ENCODE measurements at places on chromosomes 6 and 20.

DNA sequence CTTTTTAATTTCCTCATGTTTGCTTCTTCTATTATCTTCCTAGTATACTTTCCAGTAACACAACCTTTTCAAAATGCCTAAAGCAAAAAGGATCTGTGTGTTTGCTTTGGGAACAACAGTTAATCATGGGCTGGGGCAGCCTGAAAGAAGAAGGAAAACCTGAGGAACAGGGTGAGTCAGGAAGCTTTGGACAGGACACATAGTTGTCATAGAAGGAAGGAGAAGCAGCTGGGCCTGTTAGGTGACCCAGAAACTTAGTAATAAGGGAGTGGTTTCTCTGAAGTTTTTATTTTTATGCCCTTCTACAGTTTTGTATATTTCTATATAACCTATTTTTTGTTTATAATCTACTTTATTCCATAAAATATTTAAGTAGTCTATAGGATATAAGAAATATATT lies 61.4 kb downstream of the CD24 start:
- DNase-seq: no peak

DNA sequence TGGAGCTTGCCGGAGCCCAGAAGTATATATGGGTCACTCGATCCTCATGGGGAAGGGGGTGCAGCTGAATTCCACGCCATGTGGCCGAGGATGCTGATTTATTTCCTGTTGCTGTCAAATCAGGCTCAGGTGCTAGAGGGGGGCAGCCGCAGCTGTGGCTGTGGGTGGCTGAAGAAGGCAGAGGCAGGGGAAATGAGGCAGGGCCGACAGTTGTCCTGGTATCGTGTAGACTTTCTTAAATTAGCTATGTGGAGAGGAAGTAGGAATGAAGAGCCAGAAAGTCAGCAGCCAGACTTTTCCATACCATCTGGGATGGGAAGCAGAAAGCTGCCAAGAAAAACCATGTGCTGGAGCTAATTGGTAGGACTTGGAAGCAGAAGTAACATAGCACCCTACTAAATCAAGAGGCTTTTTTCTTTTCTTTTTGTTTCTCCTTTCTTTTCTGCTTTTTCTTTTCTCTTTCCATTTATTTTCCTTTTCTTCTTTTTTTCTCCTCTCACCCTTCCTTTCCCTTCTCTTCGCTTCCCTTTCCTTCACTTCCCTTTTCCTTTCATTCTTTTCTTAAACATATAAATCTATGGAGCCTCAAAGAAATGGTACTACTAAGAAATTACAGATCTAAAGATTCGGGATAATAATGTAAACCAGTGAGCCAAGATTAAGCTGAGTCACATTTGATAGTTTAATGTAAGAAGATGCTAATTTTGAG lies 90.6 kb upstream of the CD83 start:
- DNase-seq: no peak

DNA sequence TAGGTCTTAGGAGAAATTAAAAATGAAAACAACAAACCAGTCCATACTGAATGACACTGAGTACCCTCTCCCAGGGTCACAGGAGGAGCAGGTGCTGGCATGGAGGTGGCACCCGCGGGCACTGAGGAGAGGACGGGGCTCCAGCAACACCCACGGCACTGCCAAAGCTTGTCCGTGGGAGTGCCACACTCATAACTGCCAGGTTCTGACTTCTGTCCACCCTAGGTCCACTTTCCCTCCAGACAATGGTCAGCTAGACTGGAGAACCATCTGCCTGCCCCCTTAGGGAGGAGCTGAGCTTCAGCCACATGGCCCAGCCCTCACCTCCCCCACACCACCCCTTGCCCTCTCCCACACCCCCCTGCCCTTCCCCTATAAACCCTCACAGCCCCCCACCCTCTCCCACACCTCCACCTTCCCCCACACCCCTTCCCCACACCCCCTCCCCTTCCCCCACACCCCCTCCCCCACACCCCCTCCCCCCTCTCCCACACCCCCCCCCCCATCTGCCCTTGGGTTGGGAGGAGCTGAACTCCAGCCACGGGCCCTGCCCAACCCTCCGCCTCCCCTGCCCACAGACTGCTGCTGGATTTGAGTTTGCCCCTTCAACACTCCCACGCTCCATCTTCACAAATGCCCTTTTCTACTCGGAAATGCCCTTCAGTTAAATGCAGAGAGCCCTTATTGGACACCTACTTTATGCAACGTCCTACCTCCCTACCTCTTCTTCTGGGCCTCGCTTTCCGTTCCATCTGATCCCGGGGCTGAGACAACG lies 129.6 kb downstream of the TAF4 start:
- no peak for DNase-seq

DNA sequence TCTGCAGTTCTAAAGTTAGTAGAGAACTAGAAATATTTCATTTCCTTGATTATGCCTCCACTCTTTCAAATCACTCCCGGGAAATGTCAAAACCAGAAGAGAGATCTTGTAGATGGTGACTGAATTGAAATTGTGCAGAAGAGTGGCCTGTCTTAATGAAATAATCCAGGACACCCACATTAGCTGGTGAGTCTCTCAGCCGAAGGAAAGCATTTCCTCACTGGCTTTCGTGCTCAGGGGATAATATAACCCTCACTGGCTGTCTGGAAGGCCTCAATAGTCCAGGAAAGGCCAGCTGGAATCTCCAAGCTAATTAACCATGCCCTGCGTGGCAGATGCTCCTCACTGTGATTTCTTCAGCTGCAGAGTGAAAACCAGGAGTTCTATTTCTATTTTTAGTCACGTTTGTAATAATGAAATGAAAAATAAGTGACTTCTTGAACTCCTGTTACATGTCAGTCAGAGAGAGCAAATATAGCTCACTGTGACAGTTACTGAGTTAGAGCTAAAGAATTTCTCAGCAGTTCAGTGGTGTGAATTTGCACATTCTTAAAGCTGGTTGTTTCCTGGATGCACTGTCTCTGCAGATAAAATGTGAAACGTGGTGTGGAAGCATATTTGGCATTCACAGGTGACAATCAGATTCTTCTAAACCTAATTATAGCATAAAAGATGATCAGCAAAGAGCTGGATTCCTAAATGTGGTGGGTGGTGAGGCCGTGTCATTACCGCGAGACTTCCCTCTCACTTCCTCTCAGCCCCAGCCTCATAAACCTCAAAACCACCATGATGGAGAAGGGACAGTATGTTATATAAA lies 211.7 kb downstream of the LMBRD1 start:
- DNase-seq: no peak

- DNase-seq: peak; percentile 90
Observed at GRCh38 chr20:57440678-57441509, 49.7 kb downstream of the RBM38 start.

DNA sequence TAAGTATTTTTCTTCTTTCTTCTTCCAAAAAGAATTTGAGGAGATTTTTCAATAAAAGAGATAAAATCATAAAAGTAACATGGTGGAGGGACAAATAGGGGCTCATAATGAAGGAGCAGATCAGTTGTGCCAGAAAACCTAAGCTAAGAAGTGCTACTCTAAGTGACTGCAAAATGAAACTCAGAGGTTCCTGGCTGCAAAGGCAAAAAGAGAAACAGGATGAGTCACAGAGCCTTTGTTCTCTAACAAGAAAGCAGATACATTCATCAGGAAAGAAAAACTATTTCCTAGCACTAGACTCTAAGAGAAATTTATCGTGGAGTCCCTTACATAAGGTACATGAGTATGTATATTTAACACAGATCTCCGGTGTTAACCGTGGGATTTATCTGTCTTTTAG lies 49.8 kb downstream of the TSHZ2 start:
- DNase-seq: no peak

DNA sequence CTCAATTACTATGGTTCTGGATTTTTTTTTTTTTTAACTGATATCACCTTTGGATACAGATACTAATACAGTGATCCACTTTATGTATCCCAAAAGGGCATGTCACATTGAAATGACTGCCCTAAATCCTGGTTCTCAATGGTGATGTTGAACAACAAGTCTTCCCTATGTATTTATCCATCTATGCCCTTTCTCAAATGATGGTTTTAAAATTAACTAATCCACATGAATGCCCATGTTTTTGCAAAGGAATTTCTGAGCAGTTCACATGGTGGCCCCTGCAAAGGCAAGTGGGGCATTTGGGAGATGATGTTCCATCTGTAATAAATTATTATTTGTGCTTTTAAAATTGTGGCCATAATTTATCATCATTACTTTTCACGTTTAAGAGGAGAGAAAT lies 2.7 kb downstream of the ADGRB3 start:
- no peak for DNase-seq

- DNase-seq: no peak
Observed at GRCh38 chr6:88785478-88785877, 177.9 kb downstream of the RNGTT start.

DNA sequence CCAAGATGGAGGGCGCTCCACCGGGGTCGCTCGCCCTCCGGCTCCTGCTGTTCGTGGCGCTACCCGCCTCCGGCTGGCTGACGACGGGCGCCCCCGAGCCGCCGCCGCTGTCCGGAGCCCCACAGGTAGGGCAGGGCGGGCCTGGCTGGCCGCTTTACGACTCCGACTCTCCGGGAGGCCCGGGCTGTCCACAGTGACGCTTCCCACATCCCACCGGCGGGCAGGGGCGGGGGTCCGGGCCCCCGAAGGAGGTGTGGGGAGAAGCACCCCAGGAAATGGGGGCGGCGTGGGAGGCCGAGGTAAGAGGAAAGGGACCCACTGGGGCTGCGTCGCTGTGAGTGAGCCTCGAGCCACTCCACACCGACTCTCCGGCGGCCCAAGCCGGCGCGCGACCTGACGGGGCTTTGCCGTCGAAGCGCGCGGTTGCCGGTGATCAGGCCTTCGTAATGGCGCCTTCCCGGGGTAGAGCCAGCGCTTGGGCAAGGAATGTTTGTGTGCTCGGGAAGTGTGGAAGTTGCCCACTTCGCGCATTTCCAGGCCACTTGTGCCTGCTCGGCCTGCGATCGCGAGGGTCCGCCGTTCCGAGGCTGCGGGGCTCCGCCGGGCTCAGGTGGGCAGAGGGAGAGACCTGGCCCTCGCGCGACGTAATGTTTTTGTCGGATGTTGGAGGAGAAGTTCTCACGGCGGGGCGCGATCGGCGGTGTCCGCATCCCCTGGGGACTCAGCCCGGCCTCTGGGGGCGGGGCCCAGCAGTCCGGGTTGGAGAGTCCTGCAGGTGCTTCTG lies 427 bp downstream of the GINM1 start:
- no peak for DNase-seq

GRCh38 chr20:61628901-61629601 lies 377.0 kb downstream of the CDH4 start:
- DNase-seq: no peak
